ENCODE measurements at places on chromosomes 11 and 22. TPM values are rescaled to one million over a fixed set of nuclear protein-coding genes. Genes with fewer than 3 reads are reported as not detected.

GRCh38 chr22:30270832-30271231, 4.2 kb upstream of the OSM start:
- H3K4me3 ChIP-seq = no peak overlapping the region
- no peaks in the 10 kb centered on the region for H3K4me1 ChIP-seq
- no peak overlapping the region for H3K27ac ChIP-seq
- H3K27me3 ChIP-seq = no peaks in the 10 kb centered on the region
- H3K36me3 ChIP-seq = no peaks in the 10 kb centered on the region

The FAM180B gene
- total RNA-seq = not detected

The GLB1L3 gene
- not detected for total RNA-seq

DNA sequence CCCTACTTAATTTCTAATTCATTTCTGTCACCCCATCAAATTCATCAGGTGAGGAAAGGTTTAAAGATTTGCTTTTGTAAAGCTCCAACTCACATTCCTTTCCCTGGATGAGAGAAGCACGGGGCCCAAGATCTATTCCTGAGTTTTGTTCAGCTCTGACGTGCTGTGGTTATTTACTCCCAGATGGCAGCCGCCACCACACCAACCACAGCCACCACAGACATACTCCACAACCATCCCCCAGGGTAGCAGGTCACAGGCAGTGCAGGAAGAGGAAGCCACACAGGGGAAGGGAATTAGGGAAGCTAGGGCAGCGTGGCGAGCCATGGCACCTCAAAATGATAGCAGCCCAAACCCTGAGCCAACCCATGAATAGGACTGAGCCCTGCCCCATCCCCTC, 63.5 kb upstream of the CSNK2A3 start:
- H3K36me3 ChIP-seq = no peaks in the 10 kb centered on the region
- H3K4me1 ChIP-seq = no peaks in the 10 kb centered on the region
- no peak overlapping the region for H3K4me3 ChIP-seq
- peaks cover 31% of the 10 kb centered on the region for H3K27me3 ChIP-seq

- H3K27me3 ChIP-seq = no peaks in the 10 kb centered on the region
- no peak for DNase-seq
- no peaks in the 10 kb centered on the region for H3K36me3 ChIP-seq
- H3K4me3 ChIP-seq = no peak overlapping the region
- no peak overlapping the region for H3K27ac ChIP-seq
These were observed 142.7 kb upstream of the CTSC start for GRCh38 chr11:88480223-88480622.

- peaks cover 75% of the 10 kb centered on the region for H3K27me3 ChIP-seq
- H3K4me3 ChIP-seq = no peak overlapping the region
These were observed 197.2 kb downstream of the TENM4 start for GRCh38 chr11:79243422-79244210.

The FAT3 gene
- 7.6 TPM for total RNA-seq

- no peaks in the 10 kb centered on the region for H3K27me3 ChIP-seq
- H3K36me3 ChIP-seq = no peaks in the 10 kb centered on the region
- H3K27ac ChIP-seq = no peak overlapping the region
- DNase-seq = no peak
- no peak overlapping the region for H3K4me3 ChIP-seq
These were observed 238.2 kb downstream of the SOX6 start for GRCh38 chr11:16117989-16118756.

- peaks cover 10% of the 10 kb centered on the region for H3K4me1 ChIP-seq
- no peaks in the 10 kb centered on the region for H3K36me3 ChIP-seq
- no peak overlapping the region for H3K4me3 ChIP-seq
- no peak overlapping the region for H3K27ac ChIP-seq
- peaks cover 69% of the 10 kb centered on the region for H3K27me3 ChIP-seq
These were observed 19.7 kb upstream of the IL17REL start for GRCh38 chr22:50032109-50032871.

DNA sequence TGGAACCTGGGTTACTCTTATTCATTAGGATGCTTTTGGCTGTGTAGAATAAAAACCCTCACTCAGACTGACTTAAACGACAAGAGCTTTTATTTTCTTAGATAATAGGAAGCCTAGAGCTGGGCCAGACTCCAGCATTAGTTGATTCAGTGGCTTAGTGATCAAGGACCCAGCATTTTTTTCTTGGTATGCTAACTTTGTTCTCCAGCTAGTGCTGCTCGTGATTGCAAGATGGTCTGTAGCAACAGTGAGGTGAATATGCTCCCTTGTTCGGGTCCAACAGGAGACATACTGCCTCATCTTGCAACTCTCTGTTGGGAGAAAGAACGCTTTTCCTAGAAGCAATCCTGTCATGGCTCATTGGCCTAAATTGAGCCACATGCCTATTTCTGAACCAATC, 33.4 kb downstream of the INSC start:
- H3K4me1 ChIP-seq = 0 out of 2 replicates have a peak, but pooled peaks cover 9% of the 10 kb centered on the region
- DNase-seq = no peak
- no peak overlapping the region for H3K27ac ChIP-seq
- H3K27me3 ChIP-seq = no peaks in the 10 kb centered on the region
- H3K4me3 ChIP-seq = no peak overlapping the region

DNA sequence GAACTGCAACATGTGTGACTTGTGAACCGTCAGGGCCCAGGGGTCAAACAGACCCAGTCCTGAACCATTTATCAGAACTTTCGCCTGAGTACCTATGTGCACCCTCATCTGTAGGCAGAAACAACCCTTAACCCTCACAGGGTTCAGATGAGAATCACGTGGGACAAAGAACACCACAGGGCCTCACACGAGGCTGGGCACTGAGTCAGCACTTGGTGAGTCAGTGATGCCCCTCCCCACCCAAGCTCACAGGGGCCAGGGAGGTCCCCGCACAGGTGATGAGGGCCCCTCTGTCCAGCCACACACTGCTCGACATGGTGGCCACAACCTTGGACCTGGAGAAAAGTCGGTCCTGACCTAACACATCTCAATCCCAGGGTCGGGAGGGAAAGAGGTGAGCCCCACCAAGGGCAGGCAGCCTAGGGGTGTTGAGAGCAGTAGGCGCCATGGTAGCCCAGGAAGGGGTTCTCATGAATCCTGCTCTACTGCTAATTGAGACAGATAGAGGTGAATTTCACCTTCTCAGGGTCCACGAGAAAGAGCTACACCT, 176.4 kb downstream of the SHANK2 start:
- no peaks in the 10 kb centered on the region for H3K27me3 ChIP-seq
- no peaks in the 10 kb centered on the region for H3K36me3 ChIP-seq
- H3K4me1 ChIP-seq = peaks cover 6% of the 10 kb centered on the region
- no peak overlapping the region for H3K4me3 ChIP-seq
- H3K27ac ChIP-seq = no peak overlapping the region
- DNase-seq = no peak

The MAPK1 gene
- 66.7 TPM for total RNA-seq

DNA sequence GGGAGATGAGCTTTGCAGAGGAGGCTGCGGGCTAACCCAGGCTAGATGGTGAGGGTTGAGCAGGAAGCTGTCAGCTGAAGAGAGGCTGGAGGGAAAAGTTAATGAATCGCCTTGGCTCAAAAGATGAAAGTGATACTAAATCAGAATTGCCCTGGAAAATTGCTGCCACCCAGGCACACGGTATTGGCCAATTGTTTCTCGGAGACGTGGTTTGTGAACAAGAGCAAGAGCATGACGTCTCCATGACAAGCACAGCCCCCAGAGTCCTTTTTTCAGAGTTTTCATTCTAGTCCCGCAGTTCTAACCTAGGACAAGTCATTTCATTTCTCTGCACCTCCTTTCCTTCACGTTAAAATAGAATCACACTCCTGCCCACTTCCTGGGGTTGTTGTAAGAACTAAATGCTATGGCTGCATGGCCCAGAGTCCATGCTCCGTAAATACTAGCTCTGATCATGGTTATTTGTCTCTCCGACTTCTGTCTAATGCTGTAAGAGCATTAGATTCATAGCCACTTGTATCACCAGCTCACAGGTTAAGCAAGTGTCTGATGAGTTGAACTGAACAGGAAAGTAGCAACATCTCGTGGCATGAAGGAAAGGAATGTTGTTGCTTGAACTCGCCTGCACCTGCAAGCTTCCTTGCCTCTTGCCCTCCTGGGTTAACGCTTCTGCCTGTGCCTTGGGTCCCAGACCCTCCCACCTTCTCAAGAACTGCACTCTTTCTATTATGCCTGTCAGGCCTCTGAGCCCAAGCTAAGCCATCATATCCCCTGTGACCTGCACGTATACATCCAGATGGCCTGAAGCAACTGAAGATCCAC, 33.8 kb upstream of the NUP50 start:
- no peak overlapping the region for H3K4me3 ChIP-seq
- H3K4me1 ChIP-seq = no peaks in the 10 kb centered on the region
- 0 out of 2 replicates have a peak, but pooled peaks cover 13% of the 10 kb centered on the region for H3K36me3 ChIP-seq

The SMIM38 gene
- 0.26 TPM for total RNA-seq

- H3K36me3 ChIP-seq = no peaks in the 10 kb centered on the region
- H3K4me1 ChIP-seq = peaks cover 55% of the 10 kb centered on the region
- H3K27ac ChIP-seq = peak overlapping the region; percentile 97
- peak; percentile 85 for DNase-seq
These were observed 24.2 kb downstream of the MED15 start for GRCh38 chr22:20531404-20532201.

The FJX1 gene
- total RNA-seq = 17.5 TPM

The RAB3IL1 gene
- total RNA-seq = 4.4 TPM

The OR8G1 gene
- not detected for total RNA-seq

- 0 out of 2 replicates have a peak, but pooled peaks cover 3% of the 10 kb centered on the region for H3K36me3 ChIP-seq
- peak; percentile 29 for DNase-seq
- peaks cover 7% of the 10 kb centered on the region for H3K4me1 ChIP-seq
- H3K27me3 ChIP-seq = no peaks in the 10 kb centered on the region
These were observed 15.2 kb downstream of the SERPINH1 start for GRCh38 chr11:75577207-75577606.

The KDM4E gene
- not detected for total RNA-seq

GRCh38 chr11:131868629-131869507, 498.5 kb downstream of the NTM start:
- H3K4me3 ChIP-seq = no peak overlapping the region
- no peaks in the 10 kb centered on the region for H3K4me1 ChIP-seq
- H3K27me3 ChIP-seq = 0 out of 2 replicates have a peak, but pooled peaks cover 5% of the 10 kb centered on the region

The CCDC157 gene
- total RNA-seq = 6.2 TPM

The LRRC74B gene
- 0.25 TPM for total RNA-seq

The OR56A1 gene
- not detected for total RNA-seq

GRCh38 chr11:12884751-12885318, 124.3 kb upstream of the RASSF10 start:
- no peak for DNase-seq
- H3K4me3 ChIP-seq = no peak overlapping the region
- no peaks in the 10 kb centered on the region for H3K4me1 ChIP-seq
- no peak overlapping the region for H3K27ac ChIP-seq
- H3K27me3 ChIP-seq = no peaks in the 10 kb centered on the region
- no peaks in the 10 kb centered on the region for H3K36me3 ChIP-seq

The OR51B4 gene
- total RNA-seq = not detected

The XKR3 gene
- total RNA-seq = not detected

DNA sequence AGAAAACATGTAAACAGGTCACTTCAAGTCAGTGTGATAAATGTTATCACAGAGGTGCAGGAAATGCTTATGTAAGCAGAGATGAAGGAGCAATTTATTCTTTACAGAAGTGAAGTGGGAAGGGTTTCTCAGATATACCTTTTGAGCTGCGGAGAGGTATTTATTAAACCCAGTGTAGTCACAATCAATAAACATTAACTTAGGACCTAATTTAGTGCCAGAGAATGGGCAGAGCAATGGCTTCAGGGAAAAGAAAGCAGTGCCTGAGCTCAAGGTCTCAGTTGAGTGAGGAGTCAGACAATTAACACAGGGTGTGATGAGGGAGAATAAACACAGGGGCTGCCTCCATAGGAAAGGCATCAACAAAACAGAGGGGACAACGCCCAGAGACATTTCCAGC, 1.9 kb downstream of the MS4A5 start:
- H3K4me3 ChIP-seq = no peak overlapping the region
- no peak overlapping the region for H3K27ac ChIP-seq

The RIC3 gene
- total RNA-seq = not detected

DNA sequence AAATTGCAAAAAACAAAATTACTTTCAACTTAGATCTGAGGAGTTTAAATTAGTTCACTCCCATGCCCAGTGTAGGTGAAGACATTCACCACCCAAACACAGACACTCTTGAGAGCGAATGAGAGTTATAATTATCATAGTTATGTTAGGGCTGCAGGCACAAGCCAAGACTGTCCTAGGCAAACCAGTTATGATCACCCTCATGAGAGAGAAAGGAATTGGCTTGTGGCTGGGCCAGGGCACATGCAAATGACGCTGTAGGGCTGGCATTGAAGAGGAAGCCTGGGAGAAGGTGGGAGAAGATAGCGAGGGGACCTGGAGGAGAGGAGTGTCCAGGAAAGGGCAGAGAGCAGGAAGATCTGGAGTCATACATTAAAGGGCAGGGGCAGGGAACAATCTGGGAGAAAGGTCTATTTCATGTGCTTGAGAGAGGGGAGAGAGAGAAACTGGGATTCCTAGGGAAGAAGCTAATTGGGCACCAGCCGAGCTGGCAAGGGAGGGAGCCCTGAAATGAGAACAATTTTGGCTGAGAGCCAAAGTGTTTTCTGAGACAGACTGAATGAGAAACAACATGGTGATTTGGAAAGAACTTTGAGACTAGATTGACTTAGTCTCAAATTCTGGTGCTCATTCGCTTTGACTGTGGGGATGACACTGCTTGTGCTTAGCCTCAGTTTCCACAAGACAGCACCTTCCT, 279.9 kb downstream of the KIRREL3 start:
- H3K4me3 ChIP-seq = no peak overlapping the region
- no peak for DNase-seq
- no peak overlapping the region for H3K27ac ChIP-seq
- H3K4me1 ChIP-seq = no peaks in the 10 kb centered on the region

GRCh38 chr22:29157759-29158535, 47.7 kb upstream of the EMID1 start:
- no peaks in the 10 kb centered on the region for H3K27me3 ChIP-seq
- H3K4me1 ChIP-seq = 0 out of 2 replicates have a peak, but pooled peaks cover 4% of the 10 kb centered on the region
- no peaks in the 10 kb centered on the region for H3K36me3 ChIP-seq
- H3K4me3 ChIP-seq = no peak overlapping the region
- no peak for DNase-seq

The OR6T1 gene
- total RNA-seq = not detected

The CLCF1 gene
- 15.9 TPM for total RNA-seq

The OR8G5 gene
- not detected for total RNA-seq

The SLC1A2 gene
- total RNA-seq = 0.09 TPM

DNA sequence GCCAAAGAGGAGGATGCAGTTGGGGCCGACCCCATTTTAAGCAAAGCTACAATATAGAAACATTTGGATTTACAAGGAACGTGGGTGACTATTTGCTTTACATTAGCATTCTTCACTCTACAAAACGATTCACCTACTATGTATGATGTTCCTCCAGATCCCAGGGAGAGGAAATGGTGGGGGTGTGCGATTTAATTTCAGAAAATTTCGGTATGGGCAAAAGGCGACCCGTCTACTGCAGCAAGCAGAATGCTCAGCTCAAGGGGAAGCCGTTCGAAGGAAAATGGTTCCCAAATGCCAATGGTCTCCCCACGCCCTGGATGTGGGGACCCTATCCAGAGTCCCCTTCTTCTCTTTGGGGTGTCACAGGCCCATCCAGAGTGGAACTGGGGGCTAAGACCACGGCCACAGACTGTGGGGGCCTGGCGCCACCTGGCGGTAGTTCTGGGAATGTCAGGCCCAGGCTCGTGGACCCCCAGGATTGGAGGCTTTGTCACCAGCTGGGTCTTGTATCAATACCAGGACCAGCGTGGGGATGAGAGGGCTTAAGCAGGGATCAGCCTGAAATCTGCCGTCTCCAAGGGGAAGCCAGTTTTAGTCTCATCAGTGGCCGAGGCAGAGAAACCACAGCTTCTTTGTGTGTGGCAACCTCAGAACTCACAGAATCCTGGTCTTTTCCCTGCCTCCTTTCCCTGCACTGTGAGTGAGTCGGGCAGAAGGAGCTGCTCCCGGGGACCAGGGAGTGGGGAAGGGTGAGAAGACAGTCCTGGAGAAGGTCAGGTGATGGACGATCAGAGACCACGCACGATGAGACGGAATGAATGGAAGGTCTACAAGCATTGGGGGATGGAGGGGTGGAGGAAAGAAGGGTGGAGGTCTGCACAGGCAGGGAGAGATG, 8.4 kb downstream of the LRRC10B start:
- H3K27me3 ChIP-seq = no peaks in the 10 kb centered on the region
- no peak overlapping the region for H3K4me3 ChIP-seq
- H3K36me3 ChIP-seq = no peaks in the 10 kb centered on the region
- H3K27ac ChIP-seq = no peak overlapping the region

All from PC-9 (cell line).